NCI-H1694 treated with DMSO at 0.1 percent for 48 hours (cell line): ENCODE measurements at places on chromosomes 7 and 10.

- no peak for DNase-seq
Observed at GRCh38 chr7:64621656-64622055, 44.3 kb upstream of the ZNF107 start.

DNA sequence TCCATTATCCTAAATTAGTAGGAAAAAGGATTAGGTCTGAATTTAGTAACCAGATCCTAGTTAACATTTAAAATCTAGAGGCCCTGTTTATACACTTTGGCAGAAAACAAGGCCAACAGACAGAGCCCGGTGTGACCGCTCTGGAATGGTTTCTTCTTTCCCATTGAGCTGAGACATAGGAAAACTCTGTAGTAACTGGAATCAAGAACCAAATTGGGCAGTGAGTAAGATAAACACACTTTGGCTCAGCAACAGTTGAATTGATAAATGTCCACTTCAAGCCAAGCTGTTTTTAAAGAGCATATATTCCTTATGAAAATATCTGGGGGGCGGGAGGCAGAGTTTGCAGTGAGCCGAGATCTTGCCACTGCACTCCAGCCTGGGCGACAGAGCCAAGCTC lies 343.7 kb upstream of the SEMA3A start:
- no peak for DNase-seq

GRCh38 chr7:82028097-82028496 lies 258.2 kb upstream of the HGF start:
- DNase-seq, result no peak

GRCh38 chr10:96685306-96685705 lies 35.0 kb downstream of the PIK3AP1 start:
- no peak for DNase-seq

DNA sequence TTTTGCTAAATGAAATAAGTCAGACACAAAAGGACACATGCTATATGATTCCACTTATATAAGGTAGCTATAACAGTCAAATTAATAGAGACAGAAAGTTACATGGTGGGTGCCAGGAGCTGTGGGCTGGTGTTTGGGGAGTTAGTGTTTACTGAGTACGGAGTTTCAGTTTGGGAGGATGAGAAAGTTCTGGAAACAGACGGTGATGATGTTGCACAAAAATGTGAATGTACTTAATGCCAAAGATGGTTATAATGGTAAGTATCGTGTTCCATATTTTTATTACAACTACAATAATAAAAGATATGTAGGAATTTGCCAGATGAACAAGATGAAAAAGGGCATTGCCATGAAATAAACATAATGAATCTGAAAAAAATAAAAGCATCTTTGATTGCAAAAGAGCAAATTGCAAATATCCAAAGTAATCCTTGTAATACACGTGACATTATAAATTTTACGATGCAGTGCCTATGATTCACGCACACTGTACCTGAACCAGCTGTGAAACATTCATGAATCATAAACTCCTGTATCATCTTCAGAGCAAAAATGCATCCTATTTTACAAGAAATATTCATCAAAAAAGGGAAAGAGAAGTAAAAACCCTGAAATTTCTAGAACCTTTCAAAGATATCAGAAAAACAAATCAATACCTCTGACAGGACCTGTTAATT lies 676.7 kb downstream of the PCDH15 start:
- no peak for DNase-seq

GRCh38 chr7:11541330-11541729 lies 290.7 kb downstream of the THSD7A start:
- no peak for DNase-seq

GRCh38 chr10:91838199-91838598 lies 40.0 kb downstream of the TNKS2 start:
- DNase-seq, result peak; percentile 36

- DNase-seq, result no peak
Observed at GRCh38 chr10:84727398-84727797, 399.0 kb downstream of the CCSER2 start.

DNA sequence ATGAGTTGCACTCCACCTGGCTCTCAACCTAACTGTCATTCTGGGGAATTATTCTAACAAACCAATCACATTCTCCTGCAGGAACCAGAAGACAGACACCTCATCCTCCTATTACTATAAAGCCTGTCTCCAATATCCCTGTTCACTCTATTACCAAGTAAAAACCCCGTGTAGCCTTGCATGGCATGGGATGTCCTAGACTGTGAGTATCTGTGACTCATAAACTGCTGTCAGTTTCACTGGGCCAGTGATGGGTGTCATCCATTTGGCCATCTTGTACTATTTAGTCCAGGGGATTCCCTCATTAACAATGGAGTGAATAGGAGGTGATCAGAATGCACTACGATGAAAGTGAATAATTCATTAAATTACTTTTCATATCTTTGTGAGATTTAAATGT lies 608.7 kb downstream of the DNAJB9 start:
- DNase-seq, result no peak

DNA sequence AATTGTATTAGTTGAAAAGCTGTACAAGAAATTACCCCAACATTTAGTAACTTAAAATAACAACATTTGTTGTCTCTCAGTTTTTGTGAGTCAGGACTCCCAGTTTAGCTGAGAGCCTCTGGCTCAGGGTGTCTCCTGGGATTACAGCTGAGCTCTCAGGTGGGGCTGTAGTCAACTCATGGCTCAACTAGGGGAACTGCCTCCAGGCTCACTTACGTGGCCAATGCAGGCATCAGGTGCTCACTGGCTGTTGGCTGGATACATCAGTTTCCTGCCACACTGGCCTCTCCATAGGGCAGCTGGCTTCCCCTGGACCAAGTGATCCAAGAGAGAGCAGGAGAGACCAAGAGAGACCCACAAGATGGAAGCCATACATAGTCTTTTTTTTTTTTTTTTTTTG lies 17.5 kb downstream of the CCNY start:
- DNase-seq, result no peak

- DNase-seq, result no peak
Observed at GRCh38 chr7:11450281-11450680, 381.7 kb downstream of the THSD7A start.

DNA sequence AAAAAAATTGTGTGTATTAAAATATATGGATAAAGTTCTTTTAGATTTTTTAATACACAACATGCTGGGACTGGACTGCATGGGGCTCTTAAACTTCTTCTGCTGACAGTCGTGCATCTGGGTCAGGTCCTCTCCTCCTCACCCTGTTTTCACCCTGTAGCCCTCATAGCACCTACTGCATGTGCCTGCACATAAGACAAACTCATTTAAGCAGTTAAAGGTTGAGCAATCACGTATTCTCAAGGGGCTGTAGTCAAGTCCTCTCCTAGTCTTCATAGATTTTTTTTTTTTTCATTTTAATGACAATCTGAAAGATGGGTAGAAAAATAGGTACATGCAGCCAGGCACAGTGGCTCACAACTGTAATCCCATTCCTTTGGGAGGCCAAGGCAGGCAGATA lies 23.6 kb upstream of the PDCD4 start:
- DNase-seq, result no peak

DNA sequence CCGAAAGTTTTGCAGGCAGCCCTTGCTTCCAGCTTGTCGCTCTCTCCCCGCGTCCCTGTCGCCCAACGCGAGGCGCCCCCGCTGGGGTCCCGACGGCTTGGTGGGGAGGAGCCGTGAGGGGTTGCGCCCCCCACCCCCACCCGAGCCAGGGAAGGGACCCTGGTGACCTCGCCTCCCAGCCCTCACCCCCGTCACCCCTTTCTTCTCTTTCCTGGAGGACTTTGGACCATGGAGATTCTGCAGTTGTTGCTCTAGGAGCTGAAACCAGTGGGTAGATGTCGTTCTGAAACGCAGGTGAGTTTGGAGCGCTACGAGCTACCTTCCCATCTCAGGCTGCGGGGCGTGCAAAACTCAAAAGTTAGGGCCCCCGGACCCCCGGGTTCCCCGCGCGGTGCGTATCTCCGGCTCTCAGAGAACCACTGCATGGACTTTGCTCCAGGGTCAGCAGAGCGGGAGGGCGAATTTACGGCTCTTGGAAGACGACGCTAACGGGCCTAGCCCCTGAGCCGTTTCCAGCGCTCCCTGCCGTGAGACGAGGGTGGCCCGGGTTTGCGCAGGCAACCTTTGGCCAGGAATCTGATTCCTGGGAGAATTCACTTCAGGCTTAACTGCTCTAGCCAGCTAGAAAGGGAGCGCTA lies 684 bp upstream of the ATXN7L1 start:
- DNase-seq, result peak; percentile 57

GRCh38 chr7:130488392-130489139 lies 3.3 kb upstream of the MEST start:
- DNase-seq, result no peak

DNA sequence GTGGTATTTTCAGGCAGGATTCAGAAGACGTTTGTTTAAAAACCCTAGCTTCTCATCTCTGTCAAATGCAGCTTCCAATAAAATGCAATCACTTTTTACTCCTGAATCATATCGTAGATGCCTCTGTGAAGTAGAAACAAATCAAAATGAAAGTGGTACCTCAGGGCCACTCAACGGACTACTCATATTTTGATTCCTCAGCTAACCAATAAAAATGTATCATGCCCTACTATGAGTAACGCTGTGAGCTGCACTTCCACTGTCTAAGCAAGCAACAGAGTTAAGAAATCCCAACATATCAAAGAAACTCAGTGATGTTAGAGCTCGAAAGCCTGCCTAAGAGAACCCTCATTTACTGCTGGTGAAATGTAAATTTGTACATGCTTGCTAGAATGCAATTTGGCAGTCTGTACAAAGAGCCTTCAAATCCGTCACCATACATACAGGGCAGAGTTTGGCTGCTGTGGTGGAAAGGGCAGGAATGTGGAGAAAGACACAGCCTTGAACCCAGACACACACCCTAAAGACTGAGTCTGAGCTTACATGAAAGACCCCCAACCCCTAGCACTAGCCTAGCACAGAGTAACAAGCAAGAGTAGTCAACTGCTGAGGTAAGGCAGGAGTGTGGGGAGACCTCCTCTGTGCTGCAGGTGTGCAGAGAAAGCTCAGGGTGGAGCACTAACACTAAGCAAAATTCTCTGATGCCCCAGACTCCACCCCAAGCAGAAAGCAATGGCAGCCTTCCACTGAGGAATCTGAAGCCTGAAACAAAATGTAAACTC lies 151.5 kb downstream of the ANK3 start:
- DNase-seq, result peak; percentile 5

- no peak for DNase-seq
Observed at GRCh38 chr7:1542841-1543747, 12.6 kb downstream of the MAFK start.

DNA sequence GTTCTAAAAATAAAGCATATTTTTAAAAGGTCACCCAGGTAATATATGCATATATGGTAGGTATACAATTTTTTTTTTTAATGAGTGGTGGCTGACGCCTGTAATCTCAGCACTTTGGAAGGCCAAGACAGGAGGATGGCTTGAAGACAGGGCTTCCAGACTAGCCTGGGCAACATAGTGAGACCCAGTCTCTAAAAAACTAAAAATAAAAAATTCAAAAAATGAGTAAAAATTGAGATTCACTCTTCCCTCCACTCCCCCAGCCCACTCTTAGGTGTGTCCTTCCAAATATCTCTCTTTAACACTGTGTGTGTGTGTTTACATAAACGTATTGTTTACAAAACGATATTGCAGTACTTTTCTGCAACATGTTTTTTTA lies 929 bp upstream of the ANXA11 start:
- DNase-seq, result no peak

DNA sequence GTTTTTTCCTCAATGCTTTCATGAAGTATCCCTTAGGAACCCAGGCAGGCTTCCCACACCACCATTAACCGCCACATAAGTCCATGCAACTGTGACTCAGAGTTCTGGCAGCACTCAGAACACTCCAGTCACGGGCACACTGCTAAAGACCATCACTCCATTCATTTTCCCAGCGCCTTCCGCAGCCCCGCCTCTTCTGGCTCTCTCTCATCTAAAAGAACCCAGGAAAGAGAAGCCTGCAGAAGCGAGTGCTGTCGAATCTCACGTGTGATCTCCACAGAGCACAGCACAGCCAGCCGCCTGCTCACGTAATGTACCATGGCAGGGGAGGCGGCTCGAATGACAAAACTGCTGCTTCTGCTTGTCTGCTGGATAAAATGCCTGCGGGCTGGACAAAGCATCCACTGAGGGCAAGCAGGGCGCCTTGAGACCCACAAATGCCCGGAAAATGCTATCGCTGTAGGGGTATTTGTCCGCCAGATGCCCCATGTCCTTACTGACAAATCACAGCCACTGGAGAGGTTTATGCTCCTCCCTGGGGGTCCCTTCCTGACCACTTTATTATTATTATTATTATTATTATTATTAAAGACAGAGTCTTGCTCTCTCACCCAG lies 1.8 kb downstream of the PSMG3 start:
- DNase-seq, result no peak

DNA sequence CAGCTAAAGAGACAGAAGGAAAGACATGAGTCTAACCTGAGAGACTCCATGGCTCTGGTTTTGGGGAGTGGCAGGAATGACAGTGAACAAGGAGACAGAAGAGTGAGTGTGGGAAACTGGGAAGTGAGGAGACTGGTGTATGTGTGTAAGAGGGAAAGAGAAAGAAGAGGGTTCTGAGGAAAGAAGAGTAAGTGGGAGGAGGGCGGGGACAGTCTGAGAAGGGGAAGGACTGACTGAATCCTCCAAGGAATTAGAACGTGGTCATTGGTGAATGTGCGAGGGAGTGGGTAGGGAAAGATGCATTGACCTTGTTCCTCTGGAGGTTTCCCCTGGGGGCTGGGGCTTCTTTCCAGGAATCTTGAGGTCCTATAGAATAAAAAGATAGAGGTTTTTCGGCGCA lies 26.6 kb downstream of the WNT8B start:
- no peak for DNase-seq

DNA sequence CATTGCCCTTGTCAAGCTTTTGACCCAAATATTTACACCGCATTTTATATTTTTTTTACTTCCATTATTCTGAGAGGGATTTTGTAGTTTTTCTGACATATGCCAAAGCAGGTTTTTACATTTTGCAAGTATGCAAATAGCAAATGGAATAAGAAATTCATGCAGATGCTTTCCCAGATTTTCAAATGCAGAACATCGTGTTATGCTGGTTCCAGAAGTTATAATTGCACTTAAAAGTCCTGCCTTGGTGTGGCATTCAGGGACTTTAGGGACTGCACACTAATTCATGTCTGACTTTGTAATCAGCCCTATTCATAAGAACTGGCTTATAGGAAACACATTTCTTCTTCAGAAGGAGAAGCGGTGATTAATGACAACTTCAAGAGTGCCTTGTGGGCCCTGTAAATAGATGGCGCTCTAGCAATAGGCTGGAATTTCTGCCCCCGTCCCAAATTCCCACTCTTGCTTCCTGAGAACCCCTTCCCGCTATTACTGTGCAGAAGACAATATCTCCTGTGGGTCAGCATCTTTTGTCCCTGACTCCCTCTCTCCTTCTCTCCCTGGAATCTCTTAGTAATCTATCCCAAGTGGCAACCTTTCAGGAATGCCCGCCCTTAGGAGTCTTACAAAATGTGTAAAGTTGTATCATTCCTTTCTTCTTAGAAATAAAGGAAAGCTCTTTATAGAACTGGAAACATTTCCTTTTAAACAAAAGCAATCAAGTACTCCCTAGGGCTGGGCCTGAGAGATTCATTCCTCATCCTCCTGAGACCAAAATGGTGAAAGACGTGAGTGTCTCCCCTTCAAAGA lies 264.0 kb downstream of the INHBA start:
- DNase-seq, result no peak

- no peak for DNase-seq
Observed at GRCh38 chr7:75039166-75039565, 34.4 kb downstream of the RCC1L start.

- no peak for DNase-seq
Observed at GRCh38 chr10:17075533-17076359, 53.9 kb downstream of the CUBN start.
